Myocyte (in vitro differentiated cells): ENCODE measurements at places on chromosomes 11 and 22.

DNA sequence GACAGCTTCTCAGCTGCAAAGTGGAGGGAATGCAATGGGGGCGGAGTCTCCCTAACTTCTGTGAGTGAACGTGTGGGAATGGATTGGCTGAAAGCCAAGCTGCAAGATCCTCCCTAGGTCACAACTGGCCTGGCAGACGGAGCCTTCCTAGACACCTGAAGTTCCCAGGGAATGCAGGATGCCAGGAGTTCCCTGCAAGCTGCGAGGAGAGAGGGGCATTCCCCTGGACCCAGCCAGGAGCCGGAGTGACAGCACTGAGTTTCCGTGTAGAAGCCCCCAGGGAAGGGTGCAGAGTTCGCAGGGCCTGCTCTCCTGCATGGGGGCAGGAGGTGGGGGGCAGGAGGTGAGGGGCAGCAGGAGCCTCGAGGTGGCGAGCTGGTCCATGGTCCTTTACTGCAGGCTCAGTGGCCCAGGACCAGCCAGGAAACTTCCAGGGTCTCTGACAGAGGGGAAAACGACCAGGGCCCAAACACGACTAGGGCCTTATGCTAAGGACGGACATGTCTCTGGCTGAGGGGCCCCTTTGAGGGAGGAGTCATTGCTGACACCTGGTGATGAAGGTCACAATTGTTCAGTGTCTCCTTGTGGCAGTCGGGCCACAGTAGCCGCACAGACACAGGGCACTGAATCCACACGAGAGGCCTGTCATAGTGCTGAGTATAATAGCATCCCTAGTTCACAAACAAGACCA is 141.4 kb downstream of the FBXO7 start:
- no peak for DNase-seq

GRCh38 chr22:32050678-32051515 is 7.8 kb downstream of the SLC5A1 start:
- DNase-seq: peak; percentile 94

DNA sequence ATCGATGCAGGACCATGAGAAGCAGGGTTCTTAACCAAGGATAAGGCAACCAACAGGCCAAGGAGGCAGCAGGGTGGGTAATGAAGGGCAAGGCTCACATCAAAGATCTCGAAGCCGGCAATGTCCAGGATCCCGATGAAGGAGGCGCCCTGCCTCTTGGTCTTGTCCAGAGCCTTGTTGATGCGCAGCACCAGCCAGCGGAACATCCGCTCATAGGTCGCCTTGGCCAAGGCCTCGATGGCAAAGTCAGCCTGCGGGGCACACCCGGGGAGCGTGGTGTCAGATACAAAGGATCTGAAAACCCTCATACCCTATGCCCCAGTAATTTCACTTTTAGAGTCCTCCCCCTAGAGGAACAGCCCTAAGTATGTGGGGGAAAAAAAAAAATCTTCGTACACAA is 63.5 kb downstream of the APOL1 start:
- no peak for DNase-seq

- peak; percentile 33 for DNase-seq
Observed at GRCh38 chr22:31952472-31952871, 8.1 kb downstream of the YWHAH start.

DNA sequence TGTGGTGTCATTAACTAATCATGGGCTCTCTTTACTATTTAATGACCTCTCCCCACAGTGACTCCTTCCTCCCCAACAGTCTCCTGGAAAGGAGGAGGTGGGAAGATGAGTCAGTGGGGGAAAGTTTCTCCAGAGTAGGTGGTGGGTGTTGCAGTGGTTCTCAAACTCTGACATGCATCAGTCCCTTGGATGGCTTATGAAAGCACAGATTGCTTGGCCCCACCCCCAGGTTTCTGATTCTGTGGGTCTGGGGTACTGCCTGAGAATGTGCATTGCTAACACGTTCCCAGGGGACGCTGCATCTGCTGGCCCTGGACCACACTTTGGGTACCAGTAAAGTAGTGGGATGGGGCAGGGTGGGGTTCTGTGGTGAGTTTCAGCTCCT is 9.8 kb downstream of the CD82 start:
- no peak for DNase-seq

DNA sequence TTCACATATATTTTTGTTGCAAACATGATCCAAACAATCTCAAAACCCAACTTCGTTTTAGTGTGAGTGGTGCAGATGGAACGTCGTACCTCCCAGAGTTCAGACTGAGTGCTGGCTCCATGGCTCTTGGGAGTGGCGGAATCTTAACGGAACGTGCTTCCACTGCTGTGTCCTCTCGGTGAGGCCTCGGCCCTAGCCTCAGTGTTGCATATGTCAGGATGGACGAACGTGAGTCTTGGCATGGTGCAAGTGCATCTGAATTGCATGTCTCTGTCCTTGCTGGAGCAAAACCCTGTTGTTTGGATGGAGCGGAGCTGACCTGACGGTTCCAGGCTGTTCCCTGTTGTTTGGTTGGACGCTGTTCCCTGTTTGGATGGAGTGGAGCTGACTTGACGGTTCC is 306.8 kb downstream of the TBC1D22A start:
- no peak for DNase-seq

GRCh38 chr11:122871302-122871701 is 11.3 kb upstream of the JHY start:
- DNase-seq: no peak

DNA sequence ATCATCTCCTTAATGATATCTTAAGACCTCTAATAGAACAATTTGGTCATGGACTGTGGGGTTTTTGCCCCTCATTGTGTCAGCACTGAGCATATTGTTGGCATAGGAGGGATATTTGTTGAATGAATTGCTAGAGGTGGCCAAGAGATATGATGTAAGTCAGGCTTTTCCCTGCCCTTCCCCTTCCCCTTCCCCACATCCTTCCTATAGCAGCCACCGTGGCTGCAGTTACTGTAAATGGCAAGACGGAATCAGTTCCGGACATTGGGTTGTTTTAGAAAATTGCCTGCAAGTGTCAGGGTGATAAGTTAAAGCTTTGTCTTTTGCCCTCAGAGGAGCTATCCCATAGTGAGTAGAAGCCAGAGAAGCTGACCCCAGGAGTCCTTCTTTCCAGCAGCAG is 23.0 kb downstream of the LIMK2 start:
- DNase-seq: no peak

DNA sequence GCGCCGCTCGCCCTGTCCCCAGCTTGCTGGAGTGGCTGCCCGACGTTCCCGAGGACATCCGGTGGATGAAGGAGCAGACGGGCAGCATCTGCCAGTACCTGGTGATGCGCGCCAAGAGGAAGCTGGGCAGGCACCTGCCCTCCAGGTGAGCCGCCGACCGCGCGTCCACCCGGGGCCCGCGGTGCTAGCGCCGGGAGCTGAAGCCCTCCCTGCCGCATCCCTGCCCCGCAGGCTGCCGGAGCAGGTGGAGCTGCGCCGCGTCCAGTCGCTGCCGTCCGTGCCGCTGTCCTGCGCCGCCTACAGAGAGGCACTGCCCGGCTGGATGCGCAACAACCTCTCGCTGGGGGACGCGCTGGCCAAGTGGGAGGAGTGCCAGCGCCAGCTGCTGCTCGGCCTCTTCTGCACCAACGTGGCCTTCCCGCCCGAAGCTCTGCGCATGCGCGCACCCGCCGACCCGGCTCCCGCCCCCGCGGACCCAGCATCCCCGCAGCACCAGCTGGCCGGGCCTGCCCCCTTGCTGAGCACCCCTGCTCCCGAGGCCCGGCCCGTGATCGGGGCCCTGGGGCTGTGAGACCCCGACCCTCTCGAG is 3.3 kb upstream of the CRACR2B start:
- no peak for DNase-seq
